Right lobe of liver (tissue), 6 donors: ENCODE measurements at places on chromosomes 6 and 20. TPM values are rescaled to one million over a fixed set of nuclear protein-coding genes. Genes with fewer than 3 reads are reported as not detected.
A peak's percentile ranks its signal among the peaks of the same experiment; 100 is the strongest.

DNA sequence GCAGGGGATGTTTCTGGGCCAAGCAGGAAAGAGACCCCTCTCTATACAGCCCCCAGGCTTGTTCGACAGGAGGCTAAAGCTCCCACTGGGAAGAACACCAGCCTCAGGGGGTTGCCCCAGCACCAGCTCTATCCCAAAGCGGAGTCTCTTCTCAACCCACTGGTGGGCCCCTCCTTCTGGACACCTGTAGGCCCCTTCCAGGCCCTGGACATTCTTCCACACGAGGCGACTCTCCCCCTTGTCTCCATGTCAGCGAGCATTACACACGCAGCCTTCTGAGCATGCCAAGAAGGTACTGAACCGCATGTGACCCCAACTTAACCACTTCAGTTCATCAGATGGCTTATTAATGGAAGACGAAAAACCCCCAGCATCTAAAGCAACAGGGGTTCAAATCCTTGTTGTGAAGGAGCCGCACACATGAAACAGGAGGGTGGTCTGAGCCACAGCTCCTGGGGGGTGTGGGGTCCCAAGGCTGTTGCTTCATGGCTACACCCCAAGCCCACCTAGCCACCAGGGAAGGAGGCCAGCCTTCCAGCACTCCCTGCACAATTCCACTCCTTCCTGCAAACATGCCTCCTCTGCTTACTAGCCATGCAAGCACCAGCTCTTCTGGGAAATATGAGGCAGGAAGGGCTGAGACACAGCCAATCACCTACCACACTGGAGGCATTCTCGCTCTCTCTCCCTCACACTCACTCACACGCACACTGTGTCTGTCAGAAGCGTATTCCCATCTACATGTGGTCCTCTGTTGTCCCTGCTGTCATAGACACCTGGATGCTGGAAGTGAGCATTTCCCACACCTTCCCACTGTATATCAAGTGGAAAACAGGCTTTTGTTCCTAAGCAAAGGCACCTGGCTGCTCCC lies 104.5 kb downstream of the NOL4L start:
- peak; percentile 11 for DNase-seq

GRCh38 chr6:85298553-85298952 lies 151.3 kb upstream of the NT5E start:
- no peak for DNase-seq

DNA sequence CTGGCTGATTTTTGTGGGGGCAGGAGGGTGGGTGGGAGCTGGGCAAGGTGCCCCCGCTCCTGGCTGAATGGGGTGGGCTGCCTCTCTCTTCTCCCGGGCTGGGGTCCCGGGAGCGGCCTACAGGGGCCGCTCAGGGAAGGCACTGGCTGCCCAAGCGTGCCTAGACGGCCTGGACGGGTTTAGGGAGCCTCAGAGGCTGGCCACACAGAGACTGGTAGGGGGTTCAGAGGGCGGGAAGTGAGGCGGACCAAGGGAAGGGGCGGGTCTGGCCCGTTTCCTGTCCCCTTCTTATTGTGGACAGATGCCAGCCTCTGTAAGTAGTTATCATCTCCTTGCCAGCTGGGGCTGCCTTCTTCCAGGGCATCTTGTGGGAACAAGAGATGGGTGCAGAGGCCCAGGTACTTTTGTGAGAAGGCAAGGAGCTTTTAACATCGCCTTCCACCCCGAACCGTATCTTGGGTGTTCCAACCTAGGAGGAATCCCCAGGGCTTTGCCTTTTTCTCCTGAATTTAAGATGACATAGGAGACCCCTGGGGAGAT lies 437 bp downstream of the CD40 start:
- no peak for DNase-seq

- no peak for DNase-seq
Observed at GRCh38 chr20:42093542-42094440, 475.6 kb upstream of the CHD6 start.

DNA sequence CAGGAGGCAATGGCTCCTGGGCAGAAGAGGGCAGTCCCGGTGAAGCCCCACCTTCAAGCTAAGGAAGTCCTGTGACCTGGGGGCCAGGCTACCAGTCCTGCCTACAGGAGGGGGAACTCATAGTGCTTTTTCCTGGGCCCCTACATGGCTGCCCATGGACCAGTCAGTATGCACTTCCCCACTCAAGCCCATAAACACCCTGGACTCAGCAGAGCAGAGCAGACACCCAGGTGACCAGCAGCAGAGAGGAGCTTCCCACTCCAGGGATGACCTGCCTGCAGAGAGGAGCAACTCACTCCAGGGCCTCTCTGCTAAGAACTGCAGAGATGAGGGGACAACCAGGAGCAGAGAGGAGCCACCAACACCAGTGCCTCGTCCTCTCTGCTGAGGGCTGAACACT lies 14.3 kb upstream of the ABCC10 start:
- no peak for DNase-seq

The COL21A1 gene
- total RNA-seq, result 0.73 TPM

GRCh38 chr20:1993986-1994385 lies at the start of gene PDYN:
Gene PDYN (minus strand): TSS chr20:1994058. CDS start chr20:1983084, 10,974 bp downstream.
- no peak for DNase-seq

- no peak for DNase-seq
Observed at GRCh38 chr6:22612236-22612635, 42.9 kb downstream of the HDGFL1 start.

DNA sequence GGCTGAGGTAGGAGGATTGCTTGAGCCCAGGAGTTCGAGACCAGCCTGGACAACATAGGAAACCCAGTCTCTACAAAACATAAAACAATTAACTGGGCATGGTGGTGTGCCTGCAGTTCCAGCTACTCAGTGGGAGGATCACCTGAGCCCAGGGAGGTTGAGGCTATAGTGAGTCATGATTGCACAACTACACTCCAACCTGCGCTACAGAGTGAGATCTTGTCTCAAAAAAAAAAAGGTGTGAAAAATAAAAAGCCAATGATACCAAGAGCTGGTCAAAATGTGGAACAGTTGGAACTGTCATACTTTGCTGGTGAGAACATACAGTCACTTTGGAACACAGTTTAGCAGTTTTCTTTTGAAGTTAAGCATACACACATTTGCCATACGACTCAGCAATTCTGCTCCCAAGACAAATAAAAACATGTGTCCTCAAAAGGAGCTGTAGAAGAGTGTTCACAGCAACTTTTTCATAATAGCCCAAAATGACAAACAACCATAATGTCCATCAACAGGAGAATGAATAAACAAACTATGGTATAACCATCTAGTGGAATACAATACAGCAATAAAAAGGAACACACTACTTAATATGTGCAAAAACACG lies 21.6 kb upstream of the FKBP5 start:
- peak; percentile 36 for DNase-seq

- no peak for DNase-seq
Observed at GRCh38 chr6:92159046-92159445, 1260.3 kb downstream of the EPHA7 start.

The AAR2 gene
- 16.7 TPM for total RNA-seq

- DNase-seq, result no peak
Observed at GRCh38 chr6:16649241-16649640, 112.0 kb downstream of the ATXN1 start.

GRCh38 chr6:113735491-113735890 lies 121.7 kb upstream of the MARCKS start:
- DNase-seq, result no peak

- no peak for DNase-seq
Observed at GRCh38 chr6:132004668-132005067, 53.5 kb upstream of the CCN2 start.

The ADGRF5 gene
- total RNA-seq, result 7.6 TPM

The RAMACL gene
- total RNA-seq, result 0.95 TPM

DNA sequence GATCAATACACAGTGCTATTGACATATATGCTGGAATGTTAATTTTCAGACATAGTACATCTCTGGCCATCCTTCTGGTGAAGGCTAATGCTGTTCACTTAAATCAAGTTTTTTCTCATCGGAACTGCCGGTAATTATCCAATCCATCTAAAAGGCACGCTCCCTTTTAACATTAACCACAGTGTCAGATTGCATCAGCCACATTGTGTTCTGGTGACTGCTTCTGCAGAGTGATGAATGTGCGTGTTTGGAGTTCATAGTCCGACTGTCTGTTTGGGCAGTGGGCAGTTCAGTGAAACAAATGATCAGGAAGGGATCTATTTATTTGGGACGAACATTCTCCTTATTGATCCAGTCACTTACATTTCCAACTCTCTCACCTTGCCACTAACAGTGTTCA lies 49.5 kb downstream of the SOBP start:
- DNase-seq, result peak; percentile 79

DNA sequence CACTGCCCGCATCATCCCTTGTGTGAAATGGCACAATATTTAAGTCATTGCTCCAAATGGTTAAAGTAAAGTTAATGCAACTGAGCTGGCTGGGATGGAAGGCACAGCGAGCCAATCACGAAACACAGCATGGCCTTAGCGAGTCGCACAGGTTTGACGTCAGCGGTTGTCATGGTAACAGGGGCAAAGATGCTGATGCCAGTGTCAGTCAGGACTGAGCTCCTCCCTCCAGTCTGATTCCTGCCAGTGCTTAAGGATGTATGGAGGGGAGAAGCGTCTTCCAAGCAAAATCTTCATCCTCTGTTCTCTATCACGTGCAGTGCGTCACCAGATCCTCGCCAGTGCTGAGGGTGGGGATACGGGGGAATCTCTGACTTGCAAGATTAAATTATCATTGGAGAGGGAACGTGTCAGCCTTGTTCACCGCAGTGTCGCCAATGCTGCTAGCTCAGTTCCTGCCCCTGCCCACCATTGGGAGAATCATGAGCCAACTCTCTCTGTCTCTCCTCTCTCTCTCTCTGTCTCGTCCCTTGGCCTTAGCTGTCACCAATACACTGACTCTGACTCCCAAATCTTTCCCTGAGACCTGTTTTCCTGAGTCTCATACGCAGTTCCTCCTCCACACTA lies 24.5 kb downstream of the TSPYL4 start:
- DNase-seq, result peak; percentile 55

- no peak for DNase-seq
Observed at GRCh38 chr6:136775548-136775947, 16.7 kb downstream of the MAP3K5 start.

The POFUT1 gene
- 35.8 TPM for total RNA-seq

The ADGRG6 gene
- total RNA-seq, result 101 TPM

The LGSN gene
- total RNA-seq, result not detected

- DNase-seq, result no peak
Observed at GRCh38 chr20:49823152-49823847, 10.7 kb downstream of the SLC9A8 start.

The EEF1A1 gene
- total RNA-seq, result 3,251 TPM

DNA sequence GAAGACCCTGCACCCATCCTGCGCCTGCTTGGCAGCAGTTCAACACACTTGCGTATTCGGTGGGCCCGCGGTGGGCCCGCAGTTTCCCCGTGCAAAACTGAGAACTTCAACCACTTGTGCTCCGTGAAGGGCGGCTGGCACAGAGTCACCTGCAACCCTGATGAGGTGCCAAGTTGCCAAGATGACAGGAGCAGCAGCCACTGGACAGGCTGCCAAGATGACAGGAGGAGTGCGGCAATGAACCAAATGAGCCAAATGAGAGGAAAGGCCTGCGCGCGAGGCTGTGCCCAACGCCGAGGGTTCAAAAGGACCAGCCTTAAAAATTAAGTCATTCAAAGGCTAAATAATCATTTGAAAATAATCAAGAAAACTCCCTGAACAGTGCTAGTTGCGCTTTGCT lies 20.1 kb downstream of the DIDO1 start:
- DNase-seq, result peak; percentile 83
